ENCODE measurements at places on chromosomes 2 and 18. TPM values are rescaled to one million over a fixed set of nuclear protein-coding genes. Genes with fewer than 3 reads are reported as not detected.

Gene PLGLB1
- total RNA-seq = 12.5 TPM

Gene SERPINB10
- 7.0 TPM for total RNA-seq

Gene LDAH
- total RNA-seq = 11.6 TPM

Gene LIMS1
- 79.4 TPM for total RNA-seq

Gene CPO
- total RNA-seq = 1.6 TPM

Gene DSG4
- total RNA-seq = not detected

Gene SPATA3
- not detected for total RNA-seq

Gene MC2R
- total RNA-seq = not detected
